ENCODE measurements at places on chromosomes 6 and 20.

DNA sequence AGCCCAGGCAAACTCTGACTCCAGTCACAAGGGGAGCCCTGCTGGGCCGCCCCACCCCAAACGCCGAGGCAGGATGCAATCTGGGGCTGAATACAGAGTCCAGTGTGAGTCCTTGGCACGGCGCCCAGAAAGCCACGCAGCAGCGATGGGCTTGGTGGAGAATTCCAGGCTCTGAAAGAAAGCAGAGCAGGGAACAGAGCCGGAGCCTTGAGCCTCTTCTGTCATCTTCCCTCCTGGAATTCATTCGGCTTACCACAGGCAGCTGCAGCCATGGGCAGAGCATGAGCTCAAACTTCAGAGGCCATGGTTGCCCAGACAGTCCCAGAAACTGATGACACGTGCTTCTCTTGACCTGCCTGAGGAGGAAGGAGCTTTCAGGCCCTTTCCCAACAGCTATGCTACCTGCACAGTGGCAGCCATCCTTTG lies 441.1 kb upstream of the JARID2 start:
- no peak for DNase-seq

DNA sequence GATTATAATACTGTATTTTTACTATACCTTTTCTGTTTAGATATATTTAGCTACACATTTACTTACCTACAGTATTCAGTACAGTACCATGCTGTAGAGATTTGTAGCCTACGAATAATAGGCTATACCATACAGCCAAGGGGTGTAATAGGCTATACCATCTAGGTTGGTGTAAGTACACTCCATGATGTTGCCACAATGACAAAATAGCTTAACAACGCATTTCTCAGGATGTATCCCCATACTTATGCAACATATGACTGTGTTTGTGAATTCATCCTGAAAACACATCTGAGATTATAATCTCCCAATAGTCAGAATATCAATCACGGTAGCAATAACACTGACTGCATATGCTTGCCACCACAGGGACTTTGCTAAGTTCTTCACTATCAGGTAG lies 20.7 kb downstream of the B4GALT5 start:
- no peak for DNase-seq

- DNase-seq, result no peak
Observed at GRCh38 chr20:41110930-41111577, 26.3 kb upstream of the PLCG1 start.

- no peak for DNase-seq
Observed at GRCh38 chr6:86516087-86516486, 421.2 kb upstream of the HTR1E start.

GRCh38 chr6:166257911-166258318 lies 50.3 kb downstream of the PRR18 start:
- peak; percentile 22 for DNase-seq

- no peak for DNase-seq
Observed at GRCh38 chr6:3749977-3750316, 1.6 kb downstream of the PXDC1 start.

- DNase-seq, result no peak
Observed at GRCh38 chr6:149499066-149499465, 14.3 kb upstream of the ZC3H12D start.

GRCh38 chr6:144741659-144742058 lies 456.5 kb downstream of the UTRN start:
- DNase-seq, result no peak
